ENCODE measurements at places on chromosomes 12 and 14. TPM values are rescaled to one million over a fixed set of nuclear protein-coding genes. Genes with fewer than 3 reads are reported as not detected.

Gene OTX2
- not detected for total RNA-seq

Gene KRT78
- not detected for total RNA-seq

Gene MYF6
- total RNA-seq: not detected

Gene RALGAPA1
- 22.0 TPM for total RNA-seq

Gene HOXC6
- not detected for total RNA-seq

Gene SDSL
- 3.9 TPM for total RNA-seq

GRCh38 chr12:63037746-63038712 lies 103.1 kb upstream of the PPM1H start:
- H3K27ac ChIP-seq: no peak overlapping the region
- H3K4me3 ChIP-seq: no peak overlapping the region
- H3K27me3 ChIP-seq: no peaks in the 10 kb centered on the region
- H3K36me3 ChIP-seq: no peaks in the 10 kb centered on the region
- H3K4me1 ChIP-seq: no peaks in the 10 kb centered on the region

DNA sequence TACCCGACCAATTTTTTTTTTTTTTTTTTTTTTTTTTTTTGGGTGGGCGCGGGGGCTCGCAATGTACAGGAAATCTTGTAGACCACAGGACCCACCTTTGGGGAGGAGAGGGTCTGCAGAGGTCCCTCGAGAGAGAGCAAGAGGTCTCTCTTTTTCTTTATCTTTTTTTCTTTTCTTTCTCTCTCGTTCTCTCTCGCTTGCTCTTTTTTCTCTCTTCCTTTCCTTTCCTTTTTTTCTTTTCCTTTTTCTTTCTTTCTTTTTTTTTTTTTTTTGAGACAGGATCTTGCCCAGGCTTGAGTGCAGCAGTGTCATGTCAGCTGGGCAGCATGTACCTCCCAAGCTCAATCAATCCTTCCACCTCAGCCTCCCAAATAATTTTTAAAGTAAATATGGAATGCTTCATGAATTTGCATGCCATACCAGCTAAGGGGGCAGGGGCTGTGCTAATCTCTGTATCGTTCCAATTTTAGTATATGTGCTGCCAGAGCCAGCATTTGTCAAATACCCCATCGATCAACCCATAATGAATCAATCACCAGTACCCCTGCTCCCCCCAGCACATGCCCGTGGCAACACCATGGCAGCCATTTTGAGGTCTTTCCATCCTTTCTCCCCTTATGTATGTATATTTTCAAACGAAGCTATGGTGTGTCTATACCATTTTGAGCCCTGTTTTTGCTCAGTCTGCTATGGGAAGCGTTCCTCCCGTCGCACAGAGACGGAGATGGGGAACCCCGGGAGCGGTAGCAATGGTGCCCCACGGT lies 9.3 kb downstream of the PAPLN start:
- DNase-seq: no peak
- peaks cover 27% of the 10 kb centered on the region for H3K27me3 ChIP-seq
- peak overlapping the region; percentile 53 for H3K4me3 ChIP-seq
- H3K36me3 ChIP-seq: no peaks in the 10 kb centered on the region

DNA sequence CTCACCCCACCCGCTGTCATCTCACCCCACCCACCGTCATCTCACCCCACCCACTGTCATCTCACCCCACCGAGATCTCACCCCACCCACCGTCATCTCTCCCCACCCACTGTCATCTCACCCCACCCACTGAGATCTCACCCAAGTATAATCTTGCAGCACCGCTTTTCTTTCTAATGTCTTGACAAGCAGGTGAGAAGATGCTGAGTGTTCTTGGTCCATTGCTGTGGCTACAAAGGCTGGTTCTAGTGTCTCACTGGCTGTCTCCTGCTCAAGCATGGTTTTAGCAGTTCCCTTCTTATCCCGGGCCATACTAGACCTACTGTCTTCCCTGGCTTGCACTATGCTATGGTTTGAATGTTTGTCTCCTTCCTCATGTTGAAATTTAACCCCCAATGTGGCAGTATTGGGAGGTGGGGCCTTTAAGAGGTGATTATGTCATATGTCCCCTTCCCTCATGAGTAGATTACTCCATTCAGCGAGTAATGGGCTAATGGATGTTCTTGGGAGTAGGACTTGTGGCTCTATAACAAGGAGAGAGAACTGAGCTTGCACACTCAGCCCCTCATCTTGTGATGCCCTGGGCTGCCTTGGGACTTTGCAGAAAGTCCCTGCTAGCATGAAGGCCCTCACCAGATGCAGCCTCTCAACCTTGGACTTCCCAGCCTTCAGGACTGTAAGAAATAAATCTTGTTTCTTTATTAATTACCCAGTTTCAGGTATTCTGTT lies 47.7 kb upstream of the PPP2R5C start:
- no peak for DNase-seq
- no peak overlapping the region for H3K4me3 ChIP-seq
- H3K27me3 ChIP-seq: no peaks in the 10 kb centered on the region
- H3K36me3 ChIP-seq: no peaks in the 10 kb centered on the region
- peaks cover 5% of the 10 kb centered on the region for H3K4me1 ChIP-seq

DNA sequence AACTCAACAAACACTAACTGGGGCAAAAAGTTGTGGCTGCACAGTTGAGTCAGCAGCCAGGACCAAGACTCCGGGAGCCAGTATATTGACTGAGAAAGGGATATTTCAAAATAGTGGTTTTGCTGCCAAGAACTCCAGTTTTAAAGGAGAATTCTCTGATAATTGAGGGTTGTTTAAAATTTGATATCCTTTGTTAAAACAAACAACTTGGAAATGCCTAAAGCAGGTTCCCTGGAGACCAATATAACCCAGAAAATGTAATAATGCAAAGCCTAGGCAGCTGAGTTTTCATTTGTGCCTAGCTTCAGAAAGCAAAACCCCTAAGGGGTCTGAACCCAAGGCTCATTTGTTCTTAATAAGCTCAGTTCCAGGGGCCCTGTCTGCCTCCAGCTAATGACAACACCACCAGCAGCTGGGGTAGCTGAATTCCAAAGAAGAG lies 311.7 kb upstream of the CCDC196 start:
- H3K4me1 ChIP-seq: no peaks in the 10 kb centered on the region
- H3K27me3 ChIP-seq: peaks cover 9% of the 10 kb centered on the region
- DNase-seq: no peak
- H3K36me3 ChIP-seq: no peaks in the 10 kb centered on the region
- no peak overlapping the region for H3K4me3 ChIP-seq

GRCh38 chr14:93797536-93797935 lies 9.3 kb upstream of the PRIMA1 start:
- H3K4me3 ChIP-seq: no peak overlapping the region
- peaks cover 18% of the 10 kb centered on the region for H3K27me3 ChIP-seq
- no peaks in the 10 kb centered on the region for H3K4me1 ChIP-seq
- H3K36me3 ChIP-seq: no peaks in the 10 kb centered on the region
- H3K27ac ChIP-seq: no peak overlapping the region

DNA sequence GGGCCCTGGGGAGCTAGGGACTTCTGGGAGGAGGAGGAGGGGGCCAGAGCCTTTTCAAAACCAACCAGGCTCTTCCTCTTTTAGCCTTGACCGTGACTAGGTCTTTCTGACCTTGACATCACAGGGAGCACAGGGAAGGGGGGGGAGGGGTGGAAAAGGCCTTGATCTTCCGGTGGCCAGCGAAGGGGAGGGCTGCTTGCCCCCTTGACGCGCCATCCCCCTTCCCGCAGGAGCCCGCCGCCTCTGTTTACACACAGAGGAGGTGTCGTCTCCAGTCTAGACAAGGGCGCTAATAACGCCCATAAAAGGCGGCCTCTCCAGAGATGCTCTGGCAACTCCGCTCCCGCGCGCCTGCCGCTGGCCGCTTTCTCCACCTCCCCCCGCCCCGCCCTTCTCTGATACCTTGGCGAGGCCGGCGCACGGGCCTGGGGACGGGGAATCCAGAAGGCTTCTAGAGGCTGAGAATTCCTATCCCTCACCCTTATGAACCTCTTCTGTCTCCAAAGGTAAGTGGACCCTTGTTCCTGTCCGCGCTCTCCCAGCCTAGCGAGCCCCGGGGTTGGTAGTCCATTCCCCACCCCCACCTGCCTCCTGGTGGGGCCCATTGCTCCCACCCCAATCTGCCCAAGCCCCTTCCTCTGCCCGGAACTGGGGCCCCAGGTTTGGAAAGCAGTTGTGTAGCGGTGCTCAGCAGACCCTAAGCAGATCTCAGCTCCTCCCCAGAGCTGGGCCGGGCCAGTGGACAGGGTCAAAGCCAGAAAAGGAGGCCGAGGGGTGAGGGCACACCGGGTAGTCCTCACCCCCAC lies 4.9 kb upstream of the HOXC12 start:
- no peaks in the 10 kb centered on the region for H3K36me3 ChIP-seq
- peaks cover 88% of the 10 kb centered on the region for H3K27me3 ChIP-seq
- H3K27ac ChIP-seq: no peak overlapping the region
- DNase-seq: no peak
- peaks cover 6% of the 10 kb centered on the region for H3K4me1 ChIP-seq
- no peak overlapping the region for H3K4me3 ChIP-seq

GRCh38 chr12:72010356-72010755 lies 71.7 kb downstream of the TPH2 start:
- no peaks in the 10 kb centered on the region for H3K36me3 ChIP-seq
- H3K4me3 ChIP-seq: no peak overlapping the region
- H3K4me1 ChIP-seq: no peaks in the 10 kb centered on the region
